ENCODE measurements at places on chromosomes 7 and 10. TPM values are rescaled to one million over a fixed set of nuclear protein-coding genes. Genes with fewer than 3 reads are reported as not detected.

The ERCC6 gene
- 15.4 TPM for total RNA-seq

The MCM10 gene
- 7.0 TPM for total RNA-seq

The ACSL5 gene
- total RNA-seq, result 55.6 TPM

The FBXO24 gene
- not detected for total RNA-seq

The NCF1 gene
- total RNA-seq, result 368 TPM

The CYP26A1 gene
- not detected for total RNA-seq

The NKX1-2 gene
- not detected for total RNA-seq

The BICC1 gene
- total RNA-seq, result not detected

The TRIM73 gene
- total RNA-seq, result 0.22 TPM

The BRAF gene
- 72.6 TPM for total RNA-seq

The METTL27 gene
- not detected for total RNA-seq

The FAM241B gene
- not detected for total RNA-seq

The CYP3A4 gene
- total RNA-seq, result not detected

The ZNF239 gene
- 4.7 TPM for total RNA-seq

The AEBP1 gene
- total RNA-seq, result not detected

The GPR15LG gene
- total RNA-seq, result not detected

The LEP gene
- total RNA-seq, result not detected

The ANKRD22 gene
- not detected for total RNA-seq

The SFR1 gene
- total RNA-seq, result 2.0 TPM

The PTF1A gene
- not detected for total RNA-seq

The EBF3 gene
- not detected for total RNA-seq

The IKZF1 gene
- 118 TPM for total RNA-seq

The NODAL gene
- total RNA-seq, result not detected
